ENCODE measurements at places on chromosomes 2 and 18.
A peak's percentile ranks its signal among the peaks of the same experiment; 100 is the strongest.

- DNase-seq = no peak
Measured at GRCh38 chr2:74817304-74817675, 16.6 kb upstream of the HK2 start.

DNA sequence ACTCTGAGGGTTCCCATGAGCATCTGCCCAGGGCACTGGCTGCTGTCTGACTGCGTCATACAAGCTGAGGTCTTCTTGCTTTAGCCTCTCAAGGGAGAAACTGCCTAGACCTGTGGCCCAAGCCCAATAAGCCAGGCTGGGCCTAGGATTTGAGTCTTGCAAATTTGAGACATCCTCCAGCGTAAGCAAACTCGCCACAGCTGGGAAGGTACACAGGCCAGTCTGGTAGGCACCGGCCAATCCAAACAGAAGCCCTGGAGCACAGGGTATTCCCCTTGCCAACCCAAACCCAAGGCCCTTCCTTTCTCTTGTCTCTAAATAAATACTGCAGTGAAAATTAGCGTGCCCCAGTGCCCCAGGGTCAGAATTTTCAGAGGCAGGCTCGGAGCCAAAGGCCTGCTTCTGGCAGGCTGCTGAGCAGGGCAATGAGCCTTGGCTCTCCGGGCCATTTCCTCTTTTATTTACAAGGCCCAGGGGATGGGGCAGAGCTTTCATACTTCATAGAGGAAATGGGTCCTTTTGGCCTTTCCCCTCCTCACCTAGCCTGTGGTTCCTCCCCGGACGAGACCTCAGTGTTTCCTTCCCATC is 33.3 kb downstream of the POLR1A start:
- peak; percentile 21 for DNase-seq

GRCh38 chr18:63974991-63975390 is 5.1 kb downstream of the SERPINB8 start:
- peak; percentile 54 for DNase-seq

GRCh38 chr18:76475450-76476194 is 19.4 kb downstream of the ZNF516 start:
- DNase-seq = no peak

- DNase-seq = no peak
Measured at GRCh38 chr2:26429779-26430578, 28.3 kb downstream of the DRC1 start.

DNA sequence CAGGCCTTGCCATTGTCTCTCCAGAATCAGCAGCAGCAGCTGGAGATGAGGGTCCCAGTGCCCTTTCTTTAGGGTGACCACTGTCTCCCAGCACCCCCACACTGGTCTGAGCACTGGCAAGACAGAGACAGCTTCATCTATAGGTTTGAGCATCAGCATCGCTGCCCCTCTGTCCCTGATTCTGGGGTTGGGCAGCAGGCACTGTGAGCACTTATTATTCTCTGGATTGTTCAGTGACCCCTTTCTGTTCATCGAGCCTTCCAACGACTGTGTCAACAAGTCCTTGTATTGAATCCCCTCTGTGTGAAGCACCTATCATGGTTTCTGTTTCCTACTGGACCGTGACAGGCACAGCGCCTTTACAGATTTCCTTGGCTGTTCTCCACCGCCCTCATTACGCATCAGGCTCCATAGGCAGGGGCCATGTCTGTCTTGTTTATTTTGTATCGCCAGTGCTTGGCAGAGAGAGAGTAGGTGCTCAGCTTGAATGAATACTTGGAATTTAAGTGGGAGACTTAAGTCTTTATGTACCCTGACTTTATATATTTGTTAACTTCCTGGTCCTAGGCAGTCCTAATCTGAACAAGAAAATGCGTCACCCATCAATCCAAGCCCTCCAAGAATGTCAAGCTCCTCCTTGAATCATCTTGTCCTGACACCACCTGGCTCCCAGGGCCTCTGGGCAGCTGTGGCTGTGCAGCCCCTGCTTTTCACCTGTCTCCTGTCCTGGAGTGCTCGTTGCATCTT is 11.4 kb downstream of the MALL start:
- DNase-seq = no peak

GRCh38 chr2:217231212-217231611 is 371.3 kb upstream of the TNP1 start:
- no peak for DNase-seq

GRCh38 chr2:214311031-214311533 is 99.8 kb upstream of the VWC2L start:
- no peak for DNase-seq

DNA sequence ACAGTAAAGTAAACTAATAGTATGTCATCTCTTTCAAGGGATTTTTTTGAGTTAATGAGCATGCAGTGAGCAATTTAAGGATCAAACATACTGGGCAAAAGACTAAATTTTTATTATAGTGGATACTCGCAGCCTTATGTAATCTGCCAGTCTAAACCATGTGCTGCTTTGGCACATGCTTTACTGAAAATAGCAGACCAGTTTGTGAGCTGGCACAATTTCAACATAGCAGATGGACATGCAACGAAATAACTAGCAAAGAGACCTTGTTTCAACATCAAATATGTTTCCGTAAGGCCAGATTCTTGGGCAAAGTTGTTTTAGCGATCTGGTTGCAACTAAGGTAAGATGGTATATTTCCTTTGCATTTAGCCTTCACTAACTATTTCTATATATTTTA is 807.3 kb downstream of the NR4A2 start:
- no peak for DNase-seq

DNA sequence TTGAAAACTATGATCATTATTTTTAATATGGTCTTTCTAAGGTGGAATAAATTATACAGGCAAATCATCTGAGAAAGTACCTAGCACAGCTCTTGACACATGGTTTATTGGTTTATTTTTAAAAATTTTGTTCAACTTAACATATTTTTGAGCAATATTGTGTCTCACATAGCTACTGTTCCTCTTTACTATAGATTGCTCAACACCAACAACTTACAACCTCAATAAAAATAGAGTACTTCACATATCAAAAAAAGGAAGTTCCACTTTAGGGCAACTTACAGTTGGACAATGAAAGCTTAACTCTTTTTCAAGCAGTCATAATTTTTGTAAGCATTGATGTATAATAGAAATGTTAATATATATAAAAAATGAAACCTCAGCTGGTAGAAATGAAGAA is 440.9 kb upstream of the UBE2E3 start:
- DNase-seq = no peak

DNA sequence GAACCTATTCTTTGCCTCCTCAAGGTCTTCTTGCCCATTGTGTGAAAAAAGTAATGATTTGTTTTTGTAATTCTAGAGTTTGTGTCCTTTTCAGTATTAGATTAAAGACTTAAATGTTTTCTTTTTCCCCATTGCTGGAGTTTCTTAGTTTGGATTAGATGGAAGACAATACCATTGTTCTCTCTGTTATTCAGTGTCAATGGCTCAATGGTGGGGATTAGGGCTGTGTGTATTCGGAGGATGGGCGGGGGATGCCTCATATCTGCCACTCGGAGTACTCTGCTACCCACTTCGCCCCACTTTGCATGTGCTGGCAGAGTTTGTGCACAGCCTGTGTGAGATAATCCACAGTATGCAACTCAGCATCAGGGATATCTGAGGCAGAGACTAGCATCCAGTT is 90.1 kb downstream of the KLHL29 start:
- DNase-seq = no peak

DNA sequence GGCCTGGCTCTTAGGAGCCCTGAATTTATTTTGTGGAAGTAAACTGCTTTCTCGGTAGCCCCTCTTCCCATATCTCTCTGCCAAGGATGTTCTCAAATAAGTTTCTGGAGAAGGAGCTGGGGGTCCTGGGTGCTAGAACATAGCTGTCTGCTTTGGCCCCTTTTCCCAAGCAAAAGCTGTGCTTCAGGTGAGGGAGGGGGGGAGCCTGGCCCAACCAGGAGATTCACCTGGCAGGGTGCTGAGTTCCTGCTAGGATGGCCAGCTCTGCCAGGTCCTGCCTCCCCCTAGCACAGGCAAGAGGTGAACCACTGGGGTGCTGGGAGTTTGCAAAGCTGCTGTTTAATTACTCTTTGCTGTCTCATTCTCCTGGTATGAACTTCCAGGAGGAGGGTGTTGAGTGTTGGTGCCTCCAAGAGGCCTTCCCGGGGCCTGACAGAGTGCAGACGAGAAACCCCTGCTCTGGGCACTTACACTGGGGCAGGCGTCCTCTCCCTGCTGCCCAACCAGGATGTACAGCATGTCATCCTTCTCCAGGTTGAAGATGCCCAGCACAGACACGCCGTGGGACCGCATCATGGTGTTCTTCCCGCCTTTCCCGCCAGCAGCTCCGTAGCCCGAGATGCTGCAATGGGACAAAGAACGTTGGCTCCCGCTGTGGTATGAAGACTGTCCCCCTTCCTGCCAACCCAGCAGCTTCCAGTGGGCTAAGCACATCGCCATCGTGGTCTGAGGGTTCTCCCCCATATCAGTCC is 124.2 kb downstream of the CLIP4 start:
- no peak for DNase-seq

GRCh38 chr2:85768713-85769112 is 14.9 kb downstream of the ATOH8 start:
- DNase-seq = peak; percentile 73

- DNase-seq = peak; percentile 75
Measured at GRCh38 chr2:169478339-169478738, 955 bp upstream of the BBS5 start.

- DNase-seq = no peak
Measured at GRCh38 chr2:137508739-137509384, 455.4 kb upstream of the HNMT start.

DNA sequence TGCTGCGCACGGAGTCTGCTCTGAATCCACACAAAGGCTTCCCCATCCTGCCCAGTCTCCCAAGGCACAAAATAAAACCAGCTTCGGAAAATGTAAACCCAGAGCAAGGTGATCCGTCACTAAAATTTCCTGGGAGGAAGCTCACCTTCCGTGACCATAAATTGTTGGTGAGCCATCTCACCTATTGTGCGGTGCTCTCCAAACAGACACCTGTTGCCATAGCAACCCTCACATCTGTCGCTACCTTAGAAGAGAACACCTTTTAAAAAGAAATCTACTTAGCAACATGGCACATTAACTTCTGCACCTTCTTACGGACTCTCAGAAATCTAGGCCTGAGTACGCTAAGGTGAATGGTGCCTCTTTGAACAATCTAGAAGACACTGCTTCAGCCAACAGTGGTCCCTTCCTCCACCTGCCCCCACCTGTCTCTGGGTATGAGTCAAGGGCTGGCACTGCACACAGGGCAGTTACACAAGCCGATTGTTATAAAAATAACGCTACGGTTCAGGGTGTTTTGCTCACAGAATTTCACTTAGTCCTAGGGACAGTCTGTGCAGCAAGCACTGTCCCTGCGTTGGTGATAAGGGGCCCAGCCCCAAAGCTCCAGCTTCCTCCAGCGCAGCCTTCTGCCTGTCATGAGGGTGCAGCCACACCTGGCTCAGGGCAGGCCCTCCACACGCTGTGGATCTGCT is 114.9 kb upstream of the ID2 start:
- DNase-seq = no peak

GRCh38 chr18:78786776-78787175 is 192.8 kb upstream of the SALL3 start:
- no peak for DNase-seq

DNA sequence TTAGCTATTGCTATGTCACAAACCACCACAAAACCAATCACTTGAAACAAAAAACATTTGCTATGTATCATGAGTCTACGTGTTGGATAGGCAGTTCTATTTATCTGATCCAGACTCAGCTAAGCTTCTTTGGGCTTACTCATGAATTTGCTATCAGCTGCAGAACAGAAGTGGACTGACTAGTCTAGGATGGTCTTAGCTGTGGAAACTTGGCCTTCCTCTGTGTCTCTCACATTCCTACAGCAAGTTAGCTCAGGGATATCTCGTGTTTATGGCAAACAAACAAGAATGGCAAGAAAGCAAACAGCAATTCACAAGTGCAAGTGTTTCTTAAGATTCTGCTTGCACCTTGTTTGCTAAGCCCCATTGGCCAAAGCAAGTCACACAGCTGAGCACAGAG is 288.0 kb upstream of the TNP1 start:
- DNase-seq = no peak

Data from fibroblast of mammary gland (primary cell).